Mucosa of gallbladder (tissue), 1 donor: ENCODE measurements at places on chromosomes 5 and 9.

- peak; percentile 49 for DNase-seq
Measured at GRCh38 chr9:83622433-83622938, 457 bp upstream of the IDNK start.

DNA sequence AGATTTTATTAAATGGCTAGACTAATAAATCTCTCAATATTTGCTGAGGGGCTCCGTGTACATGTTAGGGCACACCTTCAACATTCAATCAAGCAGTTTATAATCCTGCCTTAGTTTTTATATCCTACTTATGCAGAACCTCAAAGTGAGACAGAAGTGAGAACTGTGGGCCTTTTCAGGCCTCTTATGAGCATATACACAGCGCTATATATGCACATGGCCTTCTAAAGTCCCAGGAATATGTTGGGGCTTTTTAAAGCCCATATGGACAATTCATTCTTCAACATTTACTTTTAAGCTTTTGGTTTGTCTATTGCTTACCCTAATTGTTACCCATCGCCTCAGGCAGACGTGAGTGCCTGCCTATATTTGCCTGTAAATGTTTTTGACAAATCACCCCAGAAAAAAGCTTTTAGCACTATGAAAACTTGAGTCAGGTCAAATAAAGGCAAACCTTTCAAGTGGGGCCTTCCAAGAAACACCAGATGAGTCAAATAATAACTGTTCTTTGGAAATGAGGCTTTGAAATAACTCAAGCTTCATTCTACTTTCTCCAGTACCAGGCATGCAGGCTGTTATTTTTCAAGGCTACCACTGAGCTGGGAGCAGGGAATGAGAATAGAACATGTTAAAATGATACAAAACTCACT lies 58.2 kb downstream of the ESM1 start:
- DNase-seq: no peak

DNA sequence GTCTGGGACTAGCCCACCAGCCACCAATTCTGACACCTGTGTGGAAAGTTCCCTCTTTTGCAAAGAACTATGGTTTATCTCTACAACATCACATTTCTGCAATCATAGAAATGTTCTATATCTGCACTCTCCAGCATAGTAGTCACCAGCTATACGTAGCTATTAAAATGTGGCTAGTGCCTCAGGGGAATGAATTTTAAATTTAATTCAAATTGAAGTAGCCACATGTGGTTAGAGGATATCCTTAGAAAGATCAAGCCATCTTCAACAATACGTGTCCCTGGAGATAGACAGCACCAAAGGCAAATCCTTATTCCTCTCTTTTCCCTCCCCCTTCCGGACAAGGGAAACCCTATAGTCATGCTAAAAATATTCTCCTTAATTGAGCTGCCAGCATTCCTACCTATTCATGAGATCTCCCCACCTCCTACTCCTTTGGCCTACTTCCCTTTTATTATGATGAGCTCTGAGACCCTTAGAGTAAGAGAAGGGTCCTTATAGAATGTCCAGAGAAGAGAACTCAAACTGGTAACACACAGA lies 11.1 kb downstream of the LCP2 start:
- DNase-seq: no peak

- DNase-seq: no peak
Measured at GRCh38 chr9:19623941-19624340, 164.9 kb downstream of the SLC24A2 start.

GRCh38 chr5:24376210-24376609 lies 268.6 kb downstream of the CDH10 start:
- no peak for DNase-seq

- no peak for DNase-seq
Measured at GRCh38 chr5:140923601-140924000, 2.5 kb upstream of the PCDHAC1 start.

DNA sequence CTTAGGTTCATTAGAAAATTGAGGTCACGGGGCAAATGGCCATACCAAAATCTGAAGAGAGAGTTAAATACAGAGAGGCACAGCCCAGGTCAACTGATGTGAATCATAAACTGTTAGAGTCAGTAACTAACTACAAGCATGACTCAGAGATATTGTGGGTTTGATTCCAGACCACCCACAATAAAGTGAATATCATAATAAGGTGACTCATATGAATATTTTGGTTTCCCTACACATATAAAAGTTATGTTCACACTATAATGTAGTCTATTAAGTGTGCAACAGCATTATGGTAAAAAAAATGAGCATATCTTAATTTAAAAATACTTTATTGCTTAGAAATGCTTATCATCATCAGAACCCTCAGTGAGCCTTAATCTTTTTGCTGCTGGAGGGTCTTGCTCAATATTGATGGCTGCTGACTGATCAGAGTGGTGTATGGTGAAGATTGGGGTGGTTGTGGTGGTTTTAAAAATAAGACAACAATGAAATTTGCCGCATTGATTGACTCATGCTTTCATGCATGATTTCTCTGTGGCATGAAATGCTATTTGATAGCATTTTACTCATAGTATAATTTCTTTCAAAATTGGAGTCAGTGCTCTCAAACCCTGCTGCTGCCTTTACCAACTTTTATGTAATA lies 53.1 kb upstream of the EDIL3 start:
- DNase-seq: no peak
